ENCODE measurements at places on chromosomes 12 and 14.

DNA sequence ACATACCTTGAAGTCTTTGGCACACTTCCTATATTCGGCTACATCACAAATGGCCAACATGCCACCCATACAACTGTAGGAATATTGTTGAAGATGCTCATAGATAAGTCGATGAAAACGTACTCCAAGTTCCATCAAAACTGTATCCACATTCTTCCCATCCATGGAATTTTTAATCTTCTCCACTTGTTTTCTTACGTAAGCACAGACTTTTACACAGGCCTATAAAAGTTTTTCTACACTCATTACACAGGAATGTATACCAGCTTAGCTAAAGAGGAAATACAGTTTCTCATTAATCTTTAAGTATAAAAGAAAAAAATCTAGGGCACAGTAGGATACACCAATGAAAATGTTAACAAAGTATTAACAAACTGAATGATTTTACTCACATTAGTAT, 59.1 kb downstream of the EXOC5 start:
- peak; percentile 35 for DNase-seq

DNA sequence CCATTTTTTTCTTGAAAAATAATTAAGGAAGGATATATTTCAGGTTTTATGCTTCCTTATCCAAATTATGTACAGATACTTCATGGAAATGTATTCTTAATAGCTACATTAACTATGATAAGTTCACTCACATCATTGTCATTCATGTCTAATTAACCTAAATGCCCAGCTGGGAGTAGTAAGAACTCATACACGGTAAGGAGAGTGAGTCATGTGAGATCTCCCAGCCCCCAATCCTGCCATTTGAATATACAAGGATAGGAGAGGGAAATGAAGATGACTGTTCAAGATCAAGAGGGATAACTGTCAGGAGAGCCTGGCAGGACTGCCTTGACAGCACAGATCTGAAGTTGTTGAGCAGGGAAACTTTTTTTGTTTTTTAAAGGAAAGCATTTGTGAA, 343.4 kb upstream of the USP15 start:
- DNase-seq: no peak

- no peak for DNase-seq
Measured at GRCh38 chr14:64234877-64235651, 59.1 kb downstream of the ESR2 start.

DNA sequence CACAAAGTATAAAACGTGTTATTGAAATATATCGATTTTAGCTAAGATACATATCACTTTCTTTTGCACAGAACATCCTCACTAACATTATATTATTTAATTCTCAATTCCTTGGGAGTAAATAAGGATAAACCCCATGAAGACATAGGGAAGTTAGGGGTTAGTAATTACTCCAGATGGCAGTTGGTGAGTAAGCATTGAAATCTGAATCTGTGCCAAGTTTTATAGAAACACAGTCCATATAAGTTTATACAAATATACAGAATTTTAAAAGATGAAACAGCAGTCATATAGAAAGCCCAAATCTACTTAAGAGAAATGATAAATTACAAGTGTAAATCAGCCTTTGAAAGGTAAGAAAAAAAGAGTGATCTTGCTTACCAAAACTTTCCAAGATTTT, 200.4 kb upstream of the SYT10 start:
- DNase-seq: no peak

DNA sequence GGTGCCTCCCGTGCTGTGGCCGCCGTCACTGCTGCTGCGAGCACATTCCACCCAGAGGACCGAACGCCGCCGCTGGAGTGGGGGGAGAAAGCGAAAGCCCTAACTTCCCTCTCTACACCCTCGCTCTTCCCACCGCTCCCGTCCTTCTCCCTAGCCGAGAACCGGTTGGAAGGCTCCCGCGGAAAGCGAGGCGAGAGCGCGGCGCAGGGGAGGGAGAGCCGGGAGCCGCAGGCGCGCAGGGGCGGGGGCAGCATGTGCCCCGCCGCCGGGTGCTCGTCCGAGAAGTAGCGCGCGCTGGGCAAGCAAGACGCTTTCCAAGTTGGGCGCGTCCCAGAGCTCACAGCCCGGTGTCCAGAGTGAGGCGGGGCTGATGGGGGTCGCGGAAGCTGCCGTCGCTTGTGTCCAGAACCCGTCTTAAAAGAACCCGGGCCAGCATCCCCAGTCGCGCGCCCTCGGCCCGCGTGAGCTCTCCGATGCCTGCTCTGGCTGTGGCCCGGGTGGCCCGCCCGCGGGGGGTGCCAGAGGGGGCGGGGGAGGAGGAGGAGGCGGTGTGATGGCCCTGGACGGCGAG, at the start of gene TRHDE:
TSS of gene TRHDE (plus strand) at position 280 of the 571 bp plus-strand sequence. CDS start at position 554, 274 bp downstream.
- DNase-seq: peak; percentile 47

DNA sequence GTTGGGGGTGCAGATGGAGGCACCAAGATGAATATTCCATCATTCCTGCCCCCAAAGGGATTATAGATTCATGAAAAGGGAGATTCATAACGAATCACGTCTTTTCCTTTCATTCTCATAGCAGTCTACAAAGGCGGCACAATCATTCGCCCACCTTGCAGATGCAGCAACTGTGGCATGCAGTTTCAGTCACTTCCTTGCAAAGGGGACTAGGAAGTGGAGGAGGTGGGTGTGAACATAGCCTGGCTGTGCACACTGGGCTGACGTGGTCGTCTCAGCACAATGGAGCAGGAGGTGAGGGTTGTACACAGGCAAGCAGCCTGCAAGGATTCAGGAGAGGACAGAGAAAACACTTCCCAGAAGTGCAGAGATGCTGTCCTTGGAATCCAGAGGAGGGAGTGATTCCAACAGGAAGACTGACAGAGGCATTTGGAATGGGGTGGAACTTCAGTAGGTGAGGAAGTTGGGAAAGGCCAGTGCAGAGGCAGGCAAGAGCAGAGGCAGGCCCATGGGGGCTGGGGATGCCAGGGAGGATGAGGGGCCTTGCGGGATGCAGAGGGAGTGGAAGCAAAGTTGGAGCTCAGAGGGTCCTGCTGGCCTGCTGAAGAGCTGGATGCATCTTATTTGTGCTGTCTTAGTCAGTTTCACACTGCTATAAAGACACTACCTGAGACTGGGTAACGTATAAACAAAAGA, 21.9 kb upstream of the PPP2R5C start:
- no peak for DNase-seq

- DNase-seq: peak; percentile 35
Measured at GRCh38 chr12:27185234-27186021, 58.7 kb upstream of the STK38L start.
